Mucosa of gallbladder (tissue), 1 donor: ENCODE measurements at places on chromosomes 6 and 20.

GRCh38 chr20:58103961-58104360 is 124.5 kb downstream of the ANKRD60 start:
- no peak for DNase-seq

- DNase-seq, result peak; percentile 62
These were observed 76.2 kb downstream of the FAM229B start for GRCh38 chr6:112163295-112164257.

- DNase-seq, result no peak
These were observed 31.9 kb downstream of the ARID1B start for GRCh38 chr6:156809034-156809433.

DNA sequence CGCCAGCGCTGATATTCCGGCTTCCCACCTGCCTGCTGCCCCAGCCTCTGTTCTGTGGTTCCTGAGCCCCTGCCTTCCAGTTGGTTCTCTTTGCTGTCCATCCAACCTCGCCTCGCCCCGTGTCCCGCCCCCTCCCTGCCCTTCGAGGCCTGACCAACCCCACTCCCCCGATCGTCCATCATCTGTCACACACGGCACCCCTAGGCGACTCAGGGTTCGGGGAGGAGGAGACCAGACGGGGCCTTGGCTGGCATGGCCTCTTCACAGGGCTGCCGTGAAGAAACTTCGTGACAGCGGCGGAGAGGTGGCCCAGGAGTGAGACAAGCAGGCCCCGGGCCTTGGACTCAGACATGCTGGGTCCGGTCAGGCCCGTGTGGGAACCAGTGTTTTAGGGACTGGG is 226.1 kb downstream of the QKI start:
- no peak for DNase-seq

DNA sequence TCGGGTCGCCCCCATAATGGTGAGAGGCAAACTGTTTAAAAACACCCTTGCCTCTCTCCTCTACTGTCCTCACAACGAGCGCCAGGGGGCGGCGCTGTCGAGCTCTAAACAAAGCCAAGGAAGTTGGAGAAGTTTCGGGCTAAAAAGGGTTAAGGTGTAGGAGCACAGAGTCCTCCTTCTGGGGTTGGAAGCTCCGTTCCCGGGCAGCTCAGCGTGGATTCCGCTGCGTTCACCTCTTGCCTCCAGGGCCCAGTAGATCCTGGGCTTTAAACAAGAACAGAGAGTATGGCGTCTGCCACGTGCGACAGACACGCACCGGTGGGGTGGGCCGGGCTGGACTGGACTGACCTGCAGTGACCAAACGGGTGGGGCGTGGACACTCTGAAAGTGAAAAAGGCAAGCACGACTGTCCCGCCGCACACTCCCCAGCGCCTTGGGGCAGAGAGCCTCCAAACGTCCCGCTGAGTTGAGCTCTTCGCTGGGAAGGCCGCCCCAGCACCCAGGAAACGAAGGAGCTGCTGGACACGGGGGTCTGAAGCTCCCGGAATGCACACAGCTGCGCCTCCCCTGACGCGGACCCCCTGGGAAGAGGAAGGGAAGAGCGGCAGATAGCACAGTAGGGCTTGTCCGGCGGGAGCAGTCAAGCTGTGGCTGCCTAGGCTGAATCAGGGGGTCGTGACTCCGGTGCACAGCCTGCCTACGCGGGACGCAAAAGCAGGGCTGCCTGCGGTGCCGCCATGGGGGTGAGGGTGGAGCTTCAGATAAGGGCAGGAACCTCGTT is 1.6 kb upstream of the THBD start:
- peak; percentile 70 for DNase-seq

DNA sequence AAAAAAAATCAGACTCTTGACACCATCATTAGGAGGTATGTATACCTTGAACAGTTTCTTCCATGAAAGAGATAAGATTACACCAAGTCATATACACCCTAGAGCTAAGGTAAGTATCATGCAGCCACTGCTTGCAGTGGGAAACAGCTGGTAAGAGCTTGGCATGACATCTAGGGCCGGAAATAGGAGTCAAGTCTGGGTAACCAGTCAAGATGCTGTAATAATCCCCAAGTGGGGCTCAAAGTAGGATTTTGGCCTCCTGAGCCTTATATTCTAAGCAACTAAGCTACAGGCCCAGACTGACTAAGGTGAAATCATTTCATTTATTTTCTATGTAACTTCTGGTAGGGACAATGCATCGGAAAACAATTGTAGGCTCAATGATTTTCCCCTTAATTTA is 23.9 kb downstream of the TRERF1 start:
- DNase-seq, result no peak

DNA sequence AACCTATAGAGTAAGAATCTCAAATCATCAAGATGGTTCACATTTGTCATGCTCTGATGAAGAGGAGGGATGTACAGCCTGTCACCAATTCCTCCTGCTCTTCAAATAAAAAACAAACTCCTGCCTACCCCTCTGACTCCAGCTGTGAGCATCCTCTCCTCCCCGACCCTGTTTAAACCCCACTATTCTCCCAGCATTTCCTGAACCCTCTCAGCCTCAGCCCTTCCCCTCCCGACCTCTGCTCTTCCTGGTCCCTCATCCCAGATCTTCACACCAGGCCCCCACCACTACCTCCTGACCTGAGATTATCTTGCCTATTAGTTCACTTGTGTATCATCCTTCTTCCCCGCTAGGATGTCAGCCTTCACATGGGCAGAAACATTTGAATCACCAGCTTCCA is 75.8 kb downstream of the ZMYND8 start:
- DNase-seq, result no peak

- DNase-seq, result no peak
These were observed 61.1 kb downstream of the TBC1D7 start for GRCh38 chr6:13267142-13267651.

DNA sequence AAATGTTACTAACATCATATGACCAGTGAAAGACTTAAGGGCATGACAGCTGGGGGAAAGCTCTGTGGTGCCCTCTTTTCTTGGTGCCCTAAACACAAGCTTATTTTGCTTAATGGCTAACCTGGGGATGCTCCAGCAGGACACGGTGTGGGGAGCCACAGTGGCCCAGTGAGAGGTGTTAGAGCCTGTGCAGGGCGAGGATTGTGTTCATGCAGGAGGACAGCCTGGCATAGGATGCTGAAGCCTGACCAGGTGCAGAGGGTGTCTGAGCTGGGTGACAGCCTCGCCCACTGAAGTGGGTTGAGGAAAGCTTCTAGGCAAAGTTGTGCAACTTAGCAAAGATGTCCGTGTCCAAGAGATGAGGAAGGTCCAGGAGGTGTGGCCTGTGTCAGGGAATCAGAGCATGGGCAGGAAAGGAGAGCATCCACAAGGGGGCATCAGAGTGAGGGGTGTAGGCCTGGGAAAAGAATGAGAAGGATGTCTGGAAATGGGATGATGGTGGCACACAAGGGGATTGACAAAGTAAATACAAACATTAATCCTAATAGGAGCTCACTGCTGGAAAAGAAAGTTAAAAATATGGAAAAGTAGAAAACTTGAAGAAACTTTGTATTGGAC is 33.9 kb downstream of the SLC17A4 start:
- peak; percentile 51 for DNase-seq

DNA sequence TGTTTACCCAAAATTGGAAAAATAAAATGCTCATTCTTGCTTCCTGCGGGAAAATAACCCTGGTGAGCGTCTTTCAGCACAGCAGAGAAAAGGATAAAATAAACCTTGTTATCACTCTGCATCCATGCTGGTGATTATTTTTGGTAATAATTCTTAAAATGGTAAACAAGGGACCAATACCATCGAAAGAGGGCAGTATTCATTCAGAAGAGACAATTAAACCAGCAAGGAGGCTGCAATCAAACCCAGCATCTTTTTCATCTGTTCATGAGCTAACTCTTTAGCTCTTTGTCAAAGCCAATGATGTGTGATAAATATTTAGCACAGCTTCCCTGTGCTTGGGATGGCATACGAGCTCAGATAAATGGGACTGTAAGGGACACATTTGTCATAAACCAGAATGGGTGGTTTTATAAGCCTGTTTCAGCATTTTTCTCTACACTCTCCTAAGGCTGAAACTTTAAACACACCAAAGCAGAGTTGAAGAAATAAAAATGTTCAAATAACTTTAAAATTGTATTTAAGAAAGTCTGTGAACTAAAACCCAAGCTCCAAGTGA is 34.4 kb downstream of the CDH26 start:
- DNase-seq, result no peak

- DNase-seq, result no peak
These were observed 117.0 kb upstream of the ASCC3 start for GRCh38 chr6:100998111-100998510.

GRCh38 chr6:100573166-100573565 is 108.4 kb upstream of the SIM1 start:
- DNase-seq, result no peak

- no peak for DNase-seq
These were observed 63.5 kb downstream of the TBXT start for GRCh38 chr6:166104107-166104506.

- no peak for DNase-seq
These were observed 43.2 kb downstream of the LY86 start for GRCh38 chr6:6631534-6632276.

GRCh38 chr6:44474643-44475042 is 87.1 kb downstream of the CDC5L start:
- DNase-seq, result no peak

GRCh38 chr6:104795363-104795762 is 64.4 kb downstream of the HACE1 start:
- DNase-seq, result no peak

DNA sequence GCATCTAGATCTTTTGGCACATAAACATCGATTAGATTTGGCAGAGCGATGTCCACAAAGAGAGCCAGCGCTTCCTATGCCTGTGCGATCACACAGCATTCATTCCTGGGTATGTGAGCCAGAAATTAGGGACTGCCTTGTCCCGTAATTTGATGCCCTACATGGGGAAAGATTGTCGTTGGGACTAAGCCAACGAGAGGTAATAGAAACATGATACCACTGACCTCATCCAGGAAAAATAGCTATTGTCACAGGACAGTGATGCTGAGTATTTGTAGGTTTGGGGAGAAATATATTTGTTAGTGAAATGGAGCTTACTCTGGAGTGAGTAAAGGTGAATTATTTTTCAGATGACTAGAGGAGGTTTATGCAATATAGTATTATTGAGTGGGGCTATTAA is 154.0 kb downstream of the TSHZ2 start:
- DNase-seq, result no peak

GRCh38 chr6:163394659-163395058 is 19.9 kb upstream of the QKI start:
- DNase-seq, result no peak

- DNase-seq, result no peak
These were observed 204.1 kb downstream of the PTPRT start for GRCh38 chr20:42985628-42986027.

DNA sequence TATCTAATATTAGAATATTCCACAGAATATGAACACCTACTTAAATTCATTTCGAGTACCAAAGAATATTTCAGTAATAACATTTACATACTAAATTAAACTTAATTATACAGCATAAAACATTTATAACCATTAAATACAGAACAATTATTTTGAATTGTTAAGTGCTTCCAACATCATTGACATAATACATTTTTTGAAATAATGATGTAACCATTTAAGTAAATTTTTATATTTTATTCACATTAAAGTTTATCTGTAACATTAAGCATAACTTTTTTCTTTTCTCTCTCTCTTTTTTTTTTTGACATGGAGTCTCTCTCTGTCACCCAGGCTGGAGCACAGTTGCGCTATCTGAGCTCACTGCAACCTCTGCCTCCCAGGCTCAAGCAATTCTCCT is 44.5 kb downstream of the FUT9 start:
- DNase-seq, result no peak

GRCh38 chr20:35661053-35661452 is 3.6 kb downstream of the CPNE1 start:
- no peak for DNase-seq

DNA sequence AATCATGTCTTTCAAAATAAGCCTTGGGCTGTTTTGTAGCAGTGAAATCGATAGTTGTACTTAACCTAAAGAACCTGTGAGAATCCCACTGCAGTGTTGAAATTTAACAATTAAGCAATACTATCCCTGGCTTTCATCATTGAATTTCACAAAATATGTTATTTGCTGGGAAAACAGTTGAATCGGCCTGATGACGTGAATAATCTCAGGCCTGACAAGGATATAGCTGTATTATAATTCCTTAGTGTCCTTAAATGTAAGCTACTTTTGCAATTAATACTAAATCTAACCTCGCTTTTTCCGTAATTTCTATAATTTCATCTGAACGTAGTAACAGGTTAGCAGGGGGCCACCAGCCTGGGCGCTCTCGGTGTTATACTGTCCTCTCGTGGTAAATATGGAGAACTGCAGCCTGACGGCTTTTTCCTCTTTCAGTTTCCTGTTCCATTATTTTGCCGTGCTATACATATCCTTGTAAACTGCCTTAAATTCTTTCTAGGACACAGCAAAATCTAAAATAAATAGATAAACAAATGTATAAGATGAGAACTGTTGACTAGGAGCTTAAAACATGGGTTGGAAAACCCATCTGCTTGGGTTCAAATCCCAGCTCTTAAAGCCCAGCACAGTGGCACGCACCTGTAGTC is 24.0 kb downstream of the MTFR2 start:
- peak; percentile 53 for DNase-seq

GRCh38 chr6:166456395-166457156 is 73.8 kb upstream of the MPC1 start:
- DNase-seq, result peak; percentile 28

DNA sequence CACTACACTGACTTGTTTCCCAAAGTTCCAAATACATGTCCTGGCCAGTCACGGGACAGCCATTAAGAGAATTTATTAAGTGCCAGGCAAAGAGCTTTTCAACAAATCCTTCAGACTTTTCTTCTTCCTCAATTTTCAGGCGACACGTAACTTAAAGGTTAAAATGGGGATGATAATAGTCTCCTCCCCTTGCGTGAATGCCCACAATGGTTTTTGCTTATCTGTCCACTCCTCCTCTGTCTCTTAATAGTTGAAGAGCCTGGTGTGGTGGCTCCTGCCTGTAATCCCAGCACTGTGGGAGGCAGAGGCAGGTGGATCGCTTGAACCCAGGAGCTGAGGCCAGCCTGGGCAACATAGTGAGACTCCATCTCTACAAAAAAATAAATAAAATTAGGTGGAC is 11.4 kb upstream of the PARD6B start:
- DNase-seq, result no peak

- no peak for DNase-seq
These were observed 236.9 kb downstream of the ATXN1 start for GRCh38 chr6:16524380-16524707.

DNA sequence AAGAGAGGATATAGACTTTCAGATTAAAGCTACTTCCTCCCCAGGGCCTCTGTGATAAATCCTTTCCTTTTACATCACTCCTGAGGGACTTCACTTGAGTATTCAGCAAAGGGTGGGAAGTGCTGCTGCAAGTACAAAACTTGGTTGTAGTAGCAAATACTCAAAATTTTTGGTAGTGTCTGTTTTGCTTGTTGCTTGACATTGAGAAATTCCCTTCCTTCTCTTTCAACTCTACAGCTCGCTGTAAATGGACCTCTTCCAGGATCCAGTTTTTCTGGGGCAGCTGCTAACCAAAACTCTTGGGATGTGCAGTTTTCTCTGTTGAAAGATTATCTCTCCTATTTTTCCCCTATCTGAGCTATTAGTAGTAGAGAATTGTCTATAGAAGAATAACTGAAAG is 472.0 kb downstream of the CD109 start:
- DNase-seq, result no peak

- DNase-seq, result no peak
These were observed 16.4 kb upstream of the BMP7 start for GRCh38 chr20:57282670-57283361.

- peak; percentile 43 for DNase-seq
These were observed 49.4 kb upstream of the ARMC2 start for GRCh38 chr6:108798670-108799353.

- no peak for DNase-seq
These were observed 172.2 kb downstream of the ARID1B start for GRCh38 chr6:156949376-156949775.

- DNase-seq, result no peak
These were observed 703.1 kb downstream of the RFPL4B start for GRCh38 chr6:113050010-113050858.
